ENCODE measurements at places on chromosomes 12 and 14. TPM values are rescaled to one million over a fixed set of nuclear protein-coding genes. Genes with fewer than 3 reads are reported as not detected.

Gene PRH1
- 7.5 TPM for total RNA-seq

Gene GPRC5D
- total RNA-seq = not detected

GRCh38 chr12:131796754-131797587 is 31.2 kb upstream of the MMP17 start:
- no peak for ATAC-seq

- no peak for ATAC-seq
Observed at GRCh38 chr14:64861916-64862315, 17.8 kb downstream of the SPTB start.

- ATAC-seq = no peak
Observed at GRCh38 chr14:102662636-102663430, 70.4 kb downstream of the RCOR1 start.

- peak; percentile 82 for ATAC-seq
Observed at GRCh38 chr14:71739273-71739990, 192.8 kb upstream of the RGS6 start.

Data from esophagus mucosa (tissue), 1 donor.